Smooth muscle cell of bladder (primary cell): ENCODE measurements at places on chromosomes 5 and 9. TPM values are rescaled to one million over a fixed set of nuclear protein-coding genes. Genes with fewer than 3 reads are reported as not detected.

Gene SLC1A1
- total RNA-seq, result 36.4 and 44.4 TPM in 2 replicates

Gene RNF183
- not detected in 2 replicates for total RNA-seq

Gene BARX1
- total RNA-seq, result not detected in 2 replicates

Gene PCDHGB2
- total RNA-seq, result 2.4 and 2.7 TPM in 2 replicates

Gene PPP3R2
- not detected in 2 replicates for total RNA-seq

Gene UGT3A1
- total RNA-seq, result not detected in 2 replicates

Gene IL5
- not detected in 2 replicates for total RNA-seq

Gene LCN2
- not detected in 2 replicates for total RNA-seq

Gene ADGRV1
- total RNA-seq, result 0.18 and 0.28 TPM in 2 replicates

Gene IFNA4
- not detected in 2 replicates for total RNA-seq

Gene ZNF484
- 10.5 and 12.3 TPM in 2 replicates for total RNA-seq

Gene NUTM2G
- not detected in 2 replicates for total RNA-seq

Gene EPB41L4B
- total RNA-seq, result under 0.01 and 0.09 TPM in 2 replicates

Gene BTNL9
- not detected in 2 replicates for total RNA-seq

Gene ITK
- under 0.01 TPM in 2 replicates for total RNA-seq

Gene ADAMTSL1
- total RNA-seq, result 7.4 and 26.1 TPM in 2 replicates

Gene FOXD4L6
- under 0.01 and 0.09 TPM in 2 replicates for total RNA-seq

Gene CDK9
- 35.1 and 43.4 TPM in 2 replicates for total RNA-seq

Gene GOLM1
- 56.9 and 81.4 TPM in 2 replicates for total RNA-seq

Gene PMPCA
- 35.4 and 47.1 TPM in 2 replicates for total RNA-seq

Gene TMEM141
- 57.2 and 57.3 TPM in 2 replicates for total RNA-seq

Gene IL13
- not detected in 2 replicates for total RNA-seq
